Fibroblast of the aortic adventitia (primary cell): ENCODE measurements at places on chromosomes 5 and 9. TPM values are rescaled to one million over a fixed set of nuclear protein-coding genes. Genes with fewer than 3 reads are reported as not detected.

The PCDHGA9 gene
- 4.1 and 7.3 TPM in 2 replicates for total RNA-seq

The C5orf34 gene
- 2.2 and 10.4 TPM in 2 replicates for total RNA-seq

The LCN9 gene
- not detected in 2 replicates for total RNA-seq

The FBXL7 gene
- total RNA-seq: 12.4 and 12.6 TPM in 2 replicates

The GMCL2 gene
- total RNA-seq: not detected in 2 replicates

The CDC20B gene
- total RNA-seq: not detected in 2 replicates

The SPATA31A5 gene
- total RNA-seq: not detected in 2 replicates

The PDE6A gene
- total RNA-seq: not detected in 2 replicates

The ZNF454 gene
- 0.18 and 3.0 TPM in 2 replicates for total RNA-seq

The PCDHGA11 gene
- 7.6 and 17.8 TPM in 2 replicates for total RNA-seq

The CCDC171 gene
- 8.1 and 13.3 TPM in 2 replicates for total RNA-seq

The HAND1 gene
- not detected in 2 replicates for total RNA-seq

The RMI1 gene
- 1.2 and 17.0 TPM in 2 replicates for total RNA-seq

The FOXD4L4 gene
- total RNA-seq: 0.09 TPM in 1 of 2 replicates, not detected in the other
